CD4-positive, CD25-positive, alpha-beta regulatory T cell (primary cell): ENCODE measurements at places on chromosomes 12 and 14. TPM values are rescaled to one million over a fixed set of nuclear protein-coding genes. Genes with fewer than 3 reads are reported as not detected.

Gene TC2N
- total RNA-seq, result 138 TPM

Gene OR6C4
- total RNA-seq, result not detected

Gene PMCH
- 1.6 TPM for total RNA-seq

Gene PRH1
- 26.9 TPM for total RNA-seq

Gene PRICKLE1
- 2.2 TPM for total RNA-seq

Gene GPR33
- total RNA-seq, result not detected

DNA sequence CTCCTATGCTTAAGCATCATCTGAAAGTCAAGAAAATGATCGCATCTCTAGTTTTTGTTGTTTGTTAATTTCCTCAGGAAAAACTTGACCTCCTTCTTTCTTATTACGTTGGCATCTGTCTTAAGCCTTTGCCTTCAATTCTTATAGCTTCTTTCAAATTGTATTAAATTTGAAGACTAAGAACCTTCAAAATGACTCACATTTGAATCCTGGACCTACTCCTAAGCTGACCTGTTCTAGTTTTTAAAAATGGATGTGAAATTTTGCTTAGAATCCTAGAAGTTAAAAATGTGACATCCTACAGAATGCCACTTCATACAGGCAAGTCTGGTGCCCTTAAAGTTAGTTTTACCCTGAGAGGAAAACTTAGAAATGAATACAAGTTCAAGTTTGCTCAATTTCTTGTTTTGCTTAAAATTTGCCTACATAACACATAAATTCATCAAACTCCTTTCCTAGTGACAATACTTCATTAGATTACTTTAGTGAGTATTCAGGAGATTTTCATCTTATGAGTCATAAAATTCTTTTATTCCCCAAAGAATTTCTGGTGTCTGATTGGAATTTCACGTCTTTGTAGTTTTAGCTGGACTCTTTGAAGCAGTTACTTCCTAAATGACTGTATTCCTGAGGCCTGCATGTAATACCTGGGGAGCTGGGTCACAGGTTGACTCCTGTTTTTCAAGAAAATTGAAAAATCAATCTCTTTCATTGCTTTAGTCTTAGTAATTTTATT, 152.3 kb downstream of the MSRB3 start:
- H3K4me3 ChIP-seq, result no peak overlapping the region
- H3K27ac ChIP-seq, result no peak overlapping the region
- H3K4me1 ChIP-seq, result no peaks in the 10 kb centered on the region
- H3K36me3 ChIP-seq, result no peaks in the 10 kb centered on the region

DNA sequence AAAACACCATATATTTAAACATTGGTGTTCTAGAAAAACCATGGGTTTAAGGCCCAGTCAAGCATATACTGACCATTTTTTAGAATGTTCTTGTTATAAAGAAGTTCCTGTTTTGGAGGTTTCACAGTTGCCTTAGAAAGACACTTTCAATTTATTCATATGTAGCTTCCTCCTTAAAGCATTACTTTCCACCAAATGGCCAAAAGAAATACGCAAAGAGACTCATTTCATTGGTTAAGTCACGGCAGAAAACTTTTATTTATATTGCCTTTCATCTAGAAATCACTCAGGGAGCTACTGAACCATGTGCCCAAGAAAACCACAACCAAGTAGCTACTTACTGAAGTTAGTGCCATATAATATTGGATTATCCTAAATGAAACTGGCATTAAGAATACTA, 40.0 kb downstream of the MYBPC1 start:
- no peaks in the 10 kb centered on the region for H3K36me3 ChIP-seq
- H3K4me1 ChIP-seq, result no peaks in the 10 kb centered on the region
- DNase-seq, result no peak

GRCh38 chr14:79467835-79468234, 743.5 kb downstream of the DIO2 start:
- no peaks in the 10 kb centered on the region for H3K36me3 ChIP-seq
- no peak overlapping the region for H3K4me3 ChIP-seq
- no peak for DNase-seq

DNA sequence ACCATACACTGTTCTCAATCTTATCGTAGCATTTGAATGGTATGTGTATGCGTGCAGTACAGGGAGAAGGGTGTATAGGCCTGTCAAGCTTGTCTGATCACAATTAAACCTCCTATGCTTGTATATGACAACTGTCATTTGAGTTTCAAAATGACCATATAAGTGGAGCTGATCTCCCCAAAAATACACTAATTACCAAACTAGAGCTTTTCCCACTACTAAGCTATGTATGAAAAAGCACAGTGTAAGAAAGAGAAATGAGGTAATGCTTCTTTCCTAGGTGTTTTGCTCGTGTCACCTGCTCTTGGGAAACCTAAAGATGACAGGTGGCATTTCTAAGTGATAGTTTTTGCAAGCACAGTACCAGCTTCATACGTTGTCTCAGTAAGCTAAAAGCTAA, 1.1 kb upstream of the STK38L start:
- peaks cover 19% of the 10 kb centered on the region for H3K4me1 ChIP-seq
- H3K27ac ChIP-seq, result peak overlapping the region; percentile 9
- no peak overlapping the region for H3K4me3 ChIP-seq
- no peaks in the 10 kb centered on the region for H3K36me3 ChIP-seq

GRCh38 chr12:4256043-4256826, 17.3 kb upstream of the CCND2 start:
- H3K4me3 ChIP-seq, result no peak overlapping the region
- no peak for DNase-seq
- H3K27me3 ChIP-seq, result no peaks in the 10 kb centered on the region

DNA sequence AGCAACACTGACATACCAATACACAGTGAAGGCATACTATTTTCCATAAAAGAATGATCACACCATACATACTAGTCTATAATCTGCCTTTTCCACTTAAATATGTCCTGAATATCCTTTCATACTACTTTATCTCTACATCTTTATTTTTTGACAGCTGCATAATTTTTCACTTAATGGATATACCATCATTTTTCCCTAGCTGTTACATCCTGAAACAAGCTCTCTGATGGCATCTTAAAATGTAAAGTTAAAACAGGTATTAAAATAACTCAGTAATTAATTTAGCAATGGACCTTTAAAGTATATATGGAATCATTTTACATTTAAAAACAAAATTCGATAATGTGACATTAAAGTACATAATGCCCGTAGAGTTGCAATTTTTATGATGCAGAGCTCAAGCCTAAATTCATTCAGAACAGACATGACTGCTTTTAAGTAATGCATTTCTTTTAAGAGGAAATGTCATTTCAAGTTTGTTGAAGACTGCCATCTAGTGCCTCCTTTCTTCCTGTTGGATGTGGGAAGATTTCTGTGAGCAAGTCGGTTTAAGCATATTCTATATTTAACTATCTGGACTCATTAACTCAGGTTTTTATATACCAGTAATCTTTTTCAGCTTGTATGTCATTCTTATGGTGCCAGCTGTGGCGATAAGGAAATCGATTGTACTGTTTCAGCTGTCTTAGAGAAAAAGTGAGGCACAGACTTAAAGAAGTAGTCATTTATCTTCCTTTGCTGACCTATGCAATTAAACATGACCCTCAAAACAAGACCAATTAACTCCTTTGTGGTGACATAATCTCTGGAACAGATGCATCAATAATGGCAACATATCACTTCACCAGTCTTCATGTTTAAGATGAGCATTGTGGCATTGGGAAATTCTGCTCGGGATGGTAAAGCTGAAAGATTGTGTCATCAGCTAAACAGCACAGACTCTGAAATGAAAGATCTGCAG, 20.3 kb downstream of the PRICKLE1 start:
- H3K27ac ChIP-seq, result no peak overlapping the region
- peaks cover 4% of the 10 kb centered on the region for H3K27me3 ChIP-seq
- no peak for DNase-seq
- no peaks in the 10 kb centered on the region for H3K36me3 ChIP-seq

DNA sequence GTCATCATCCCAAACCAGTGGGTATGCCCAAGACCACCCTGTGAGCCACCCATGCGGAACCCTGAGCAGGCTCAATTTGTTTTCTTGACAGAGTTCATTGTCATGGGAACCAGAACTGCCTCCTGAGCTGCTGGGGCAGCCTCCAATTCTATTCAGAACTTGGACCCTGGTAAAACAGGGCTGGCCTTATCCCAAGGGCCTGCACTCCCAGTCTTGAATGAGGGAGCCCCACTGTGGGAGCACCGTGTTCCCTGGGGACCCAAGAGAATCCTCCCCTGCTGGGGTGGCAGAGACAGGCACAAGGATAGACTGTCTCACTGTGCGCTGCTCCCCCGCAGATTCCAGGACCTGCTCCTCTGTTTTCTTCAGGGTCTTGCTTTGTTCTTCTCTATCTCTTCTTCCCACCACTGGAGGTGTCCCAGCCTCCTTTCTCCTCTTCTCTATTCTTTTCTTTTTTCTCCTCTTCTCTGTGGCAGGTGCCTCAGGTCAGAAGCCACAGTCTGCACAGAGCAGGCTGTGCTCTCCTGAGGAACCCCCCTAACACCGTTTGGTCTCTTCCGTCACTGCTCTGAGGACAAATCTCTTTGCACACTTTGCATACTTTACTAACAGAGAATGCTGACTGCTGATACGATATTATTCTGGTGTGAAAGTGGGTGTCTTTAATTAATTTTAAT, 31.2 kb upstream of the CHPT1 start:
- H3K27ac ChIP-seq, result no peak overlapping the region
- H3K4me3 ChIP-seq, result no peak overlapping the region
- no peak for DNase-seq

GRCh38 chr12:112096667-112097066, 11.9 kb downstream of the NAA25 start:
- H3K36me3 ChIP-seq, result peaks cover 36% of the 10 kb centered on the region
- DNase-seq, result no peak
- H3K27ac ChIP-seq, result no peak overlapping the region
- H3K4me3 ChIP-seq, result peak overlapping the region; percentile 1
- H3K4me1 ChIP-seq, result peaks cover 2% of the 10 kb centered on the region
- H3K27me3 ChIP-seq, result no peaks in the 10 kb centered on the region

GRCh38 chr12:3667485-3667884, 85.4 kb downstream of the CRACR2A start:
- no peaks in the 10 kb centered on the region for H3K4me1 ChIP-seq
- no peak overlapping the region for H3K4me3 ChIP-seq
- no peaks in the 10 kb centered on the region for H3K27me3 ChIP-seq
- no peak overlapping the region for H3K27ac ChIP-seq
- no peak for DNase-seq

DNA sequence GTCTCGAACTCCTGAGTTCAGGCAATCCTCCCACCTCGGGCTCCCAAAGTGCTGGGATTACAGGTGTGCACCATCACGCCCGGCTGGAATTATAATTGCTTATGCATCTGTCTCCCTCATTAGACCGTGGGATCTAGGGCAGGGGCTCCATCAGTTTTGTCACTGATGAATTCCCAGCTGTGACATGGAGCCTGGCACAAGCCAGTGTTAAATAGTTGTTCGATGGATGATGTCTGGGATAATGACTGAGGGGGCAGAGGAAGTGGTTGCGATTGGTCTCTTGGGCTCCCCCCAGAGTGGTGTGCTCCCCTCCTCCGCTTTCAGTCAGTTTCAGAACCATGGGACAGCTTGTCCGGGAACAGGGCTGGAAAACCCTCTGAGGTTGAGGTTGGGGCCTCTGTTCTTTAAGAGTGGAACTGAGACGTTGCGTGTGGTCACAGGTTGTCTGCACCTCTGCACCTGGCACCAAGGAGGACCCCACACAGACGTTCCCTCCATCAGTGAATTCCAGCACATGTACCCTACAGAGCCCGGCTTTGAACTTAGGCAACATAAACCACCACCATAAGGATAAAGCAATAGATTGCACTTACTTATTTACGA, 30.8 kb upstream of the BATF start:
- no peak overlapping the region for H3K27ac ChIP-seq
- no peaks in the 10 kb centered on the region for H3K27me3 ChIP-seq
- no peak for DNase-seq
- no peaks in the 10 kb centered on the region for H3K36me3 ChIP-seq
- H3K4me3 ChIP-seq, result no peak overlapping the region

- H3K4me1 ChIP-seq, result no peaks in the 10 kb centered on the region
- H3K4me3 ChIP-seq, result no peak overlapping the region
- no peaks in the 10 kb centered on the region for H3K36me3 ChIP-seq
- DNase-seq, result no peak
These were observed 31.7 kb downstream of the TNFAIP2 start for GRCh38 chr14:103155010-103155409.

DNA sequence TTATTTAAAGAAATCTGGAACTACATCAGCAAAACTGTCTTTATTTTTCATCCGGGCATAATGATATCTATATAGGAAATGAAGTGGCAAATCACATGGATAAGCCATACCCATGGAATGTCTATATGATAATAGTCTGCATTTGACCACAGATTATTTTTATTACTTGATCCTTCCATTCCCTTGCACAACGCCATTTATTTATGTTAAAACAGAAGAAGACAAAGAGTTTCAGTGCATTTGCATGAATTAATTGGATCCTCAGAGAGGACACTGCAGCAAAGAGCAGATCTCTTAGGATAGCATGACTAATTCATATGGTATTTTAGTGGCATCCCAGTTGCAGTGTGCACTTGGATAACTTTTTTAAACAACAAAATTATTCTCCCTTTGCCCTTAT, 345.0 kb downstream of the CCDC91 start:
- H3K27ac ChIP-seq, result no peak overlapping the region
- no peaks in the 10 kb centered on the region for H3K27me3 ChIP-seq
- H3K4me3 ChIP-seq, result no peak overlapping the region
- H3K36me3 ChIP-seq, result no peaks in the 10 kb centered on the region
- H3K4me1 ChIP-seq, result no peaks in the 10 kb centered on the region

- DNase-seq, result no peak
- H3K27me3 ChIP-seq, result no peaks in the 10 kb centered on the region
- no peak overlapping the region for H3K27ac ChIP-seq
These were observed 83.8 kb upstream of the PIWIL1 start for GRCh38 chr12:130253866-130254265.

DNA sequence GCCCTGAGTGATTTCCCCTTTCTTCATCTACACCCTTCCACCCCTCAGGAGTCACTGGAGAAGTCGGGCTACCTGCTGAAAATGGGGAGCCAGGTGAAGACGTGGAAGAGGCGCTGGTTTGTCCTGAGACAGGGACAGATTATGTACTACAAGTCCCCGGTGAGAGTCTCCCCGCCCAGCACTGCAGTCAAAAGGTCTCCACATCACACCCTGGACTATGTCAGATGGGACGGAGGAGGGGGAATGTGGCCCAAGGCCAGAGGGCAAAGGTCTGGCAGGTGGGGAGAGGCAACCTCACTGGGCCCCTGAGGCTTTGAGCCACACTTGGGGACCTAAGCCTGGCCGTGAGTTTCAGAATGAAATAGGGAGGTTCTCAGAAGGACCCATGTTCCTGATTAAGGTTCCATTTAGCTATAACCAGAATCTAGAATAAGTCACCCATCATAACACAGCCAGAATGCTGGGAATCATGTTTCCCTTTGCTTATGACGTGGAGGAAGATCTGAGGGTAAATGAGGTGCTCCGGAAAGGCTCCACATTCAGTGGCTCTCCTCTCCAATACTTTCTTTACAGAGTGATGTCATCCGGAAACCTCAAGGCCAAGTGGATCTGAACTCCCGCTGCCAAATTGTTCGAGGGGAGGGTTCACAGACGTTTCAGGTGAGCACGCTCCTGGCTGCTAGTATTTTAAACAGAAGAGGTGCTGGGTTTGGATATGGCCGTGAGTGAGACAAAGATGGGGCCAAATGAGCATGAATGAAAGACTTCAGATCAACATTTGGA, 26.6 kb downstream of the PIGH start:
- H3K27ac ChIP-seq, result no peak overlapping the region
- no peak for DNase-seq
- no peaks in the 10 kb centered on the region for H3K27me3 ChIP-seq
- H3K4me3 ChIP-seq, result no peak overlapping the region

- no peak overlapping the region for H3K4me3 ChIP-seq
- no peaks in the 10 kb centered on the region for H3K4me1 ChIP-seq
- no peaks in the 10 kb centered on the region for H3K27me3 ChIP-seq
- no peaks in the 10 kb centered on the region for H3K36me3 ChIP-seq
- no peak for DNase-seq
These were observed 232.0 kb downstream of the GRIN2B start for GRCh38 chr12:13749389-13749788.
